ENCODE measurements at places on chromosomes 11 and 22.

- ATAC-seq, result no peak
Observed at GRCh38 chr11:114880442-114880841, 202.1 kb downstream of the NXPE2 start.

DNA sequence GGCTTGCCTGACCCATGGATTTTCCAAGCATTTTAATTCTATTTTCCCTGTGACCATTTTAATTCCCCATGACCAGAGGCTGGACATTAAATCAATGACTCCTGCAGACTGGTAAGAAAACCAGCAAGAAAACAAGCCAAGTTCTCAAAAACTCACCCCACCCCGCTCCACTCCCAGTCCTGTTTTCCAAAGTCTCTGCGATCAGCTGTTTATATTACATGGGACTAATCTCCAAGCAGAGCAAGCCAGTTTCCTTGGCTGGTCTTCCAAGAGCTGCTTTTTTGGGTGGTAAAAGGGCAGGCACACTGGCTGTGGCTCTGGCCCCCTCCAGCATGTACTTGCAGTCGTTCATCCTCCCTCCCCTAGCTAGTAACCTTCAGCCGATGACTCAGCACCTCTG lies 97.9 kb downstream of the RRAS2 start:
- ATAC-seq, result no peak

DNA sequence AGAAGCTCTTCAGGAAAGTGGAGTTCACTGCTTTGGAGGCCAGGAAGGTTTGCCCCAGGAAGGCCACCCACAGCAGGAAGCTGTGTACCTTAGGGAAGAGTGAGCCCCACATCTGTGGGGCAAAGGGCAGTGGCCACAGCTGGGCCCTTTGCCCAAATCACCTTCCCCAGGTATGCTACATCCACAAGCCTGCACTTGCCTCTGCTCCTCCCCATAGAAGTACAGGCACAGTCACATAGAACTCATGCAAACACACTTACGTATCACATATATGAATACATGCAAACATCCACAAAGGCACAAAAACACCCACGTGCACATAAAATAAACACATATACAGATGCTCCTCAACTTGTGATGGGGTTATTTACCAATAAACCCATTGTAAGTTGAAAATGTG lies 2.1 kb downstream of the TRIM29 start:
- no peak for ATAC-seq

DNA sequence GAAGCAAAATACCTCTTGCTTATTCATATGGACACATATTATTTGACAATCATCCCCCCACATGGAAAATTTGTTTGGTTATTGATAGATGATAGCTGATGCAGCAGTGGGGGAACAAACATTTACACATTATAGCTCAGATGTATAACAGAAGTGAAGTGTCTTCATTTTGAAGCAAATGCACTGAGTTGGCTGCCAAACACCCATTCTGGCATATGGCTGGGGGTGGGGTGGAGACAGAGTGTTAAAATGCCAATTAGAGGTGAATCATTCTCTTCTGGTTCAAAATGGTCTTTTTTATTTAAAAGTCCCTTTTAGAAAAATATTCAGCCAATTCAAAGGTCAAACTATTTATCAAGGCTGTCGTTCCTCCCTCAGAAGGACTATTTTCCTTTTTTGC lies 157.3 kb upstream of the TRPC6 start:
- ATAC-seq, result no peak

DNA sequence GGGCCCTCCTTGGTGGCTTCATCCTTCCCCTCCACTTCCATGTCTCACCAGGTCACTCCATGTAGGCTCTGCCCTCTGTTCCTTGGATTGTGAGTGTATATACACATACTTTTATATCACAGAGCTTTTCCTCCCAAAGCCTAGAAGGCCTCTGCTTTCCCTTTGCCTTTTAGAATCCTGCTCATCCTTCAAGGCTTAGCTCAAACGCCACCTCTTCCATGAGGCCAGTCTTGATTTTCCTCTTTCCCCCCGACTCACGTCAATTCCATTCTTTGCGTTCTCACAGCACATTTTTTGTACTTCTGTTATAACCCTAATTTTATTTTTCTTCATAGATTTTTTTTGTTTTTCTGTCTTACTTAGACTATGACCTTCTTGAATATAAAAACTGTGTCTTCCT lies 3.8 kb downstream of the ABCG4 start:
- no peak for ATAC-seq

DNA sequence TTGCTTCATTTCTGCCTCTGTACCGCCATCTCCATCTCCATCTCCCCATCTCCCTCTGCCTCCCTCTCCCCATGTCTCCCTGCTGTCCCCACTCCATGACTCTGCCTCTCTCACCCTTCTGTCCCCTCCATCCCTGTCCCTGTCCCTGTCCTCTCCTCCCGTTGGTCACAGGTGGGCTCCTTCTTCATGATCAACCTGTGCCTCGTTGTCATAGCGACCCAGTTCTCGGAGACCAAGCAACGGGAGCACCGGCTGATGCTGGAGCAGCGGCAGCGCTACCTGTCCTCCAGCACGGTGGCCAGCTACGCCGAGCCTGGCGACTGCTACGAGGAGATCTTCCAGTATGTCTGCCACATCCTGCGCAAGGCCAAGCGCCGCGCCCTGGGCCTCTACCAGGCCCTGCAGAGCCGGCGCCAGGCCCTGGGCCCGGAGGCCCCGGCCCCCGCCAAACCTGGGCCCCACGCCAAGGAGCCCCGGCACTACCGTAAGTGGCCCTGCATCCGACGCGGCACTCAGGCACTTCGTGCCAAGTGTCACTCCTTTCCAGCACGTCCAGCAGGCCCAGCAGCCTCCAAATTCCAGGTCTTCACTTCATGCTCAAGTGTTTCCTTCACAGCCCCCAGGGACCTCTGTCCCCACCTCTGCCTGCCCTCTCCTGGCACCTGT lies 76.0 kb downstream of the CACNA1I start:
- ATAC-seq, result no peak

DNA sequence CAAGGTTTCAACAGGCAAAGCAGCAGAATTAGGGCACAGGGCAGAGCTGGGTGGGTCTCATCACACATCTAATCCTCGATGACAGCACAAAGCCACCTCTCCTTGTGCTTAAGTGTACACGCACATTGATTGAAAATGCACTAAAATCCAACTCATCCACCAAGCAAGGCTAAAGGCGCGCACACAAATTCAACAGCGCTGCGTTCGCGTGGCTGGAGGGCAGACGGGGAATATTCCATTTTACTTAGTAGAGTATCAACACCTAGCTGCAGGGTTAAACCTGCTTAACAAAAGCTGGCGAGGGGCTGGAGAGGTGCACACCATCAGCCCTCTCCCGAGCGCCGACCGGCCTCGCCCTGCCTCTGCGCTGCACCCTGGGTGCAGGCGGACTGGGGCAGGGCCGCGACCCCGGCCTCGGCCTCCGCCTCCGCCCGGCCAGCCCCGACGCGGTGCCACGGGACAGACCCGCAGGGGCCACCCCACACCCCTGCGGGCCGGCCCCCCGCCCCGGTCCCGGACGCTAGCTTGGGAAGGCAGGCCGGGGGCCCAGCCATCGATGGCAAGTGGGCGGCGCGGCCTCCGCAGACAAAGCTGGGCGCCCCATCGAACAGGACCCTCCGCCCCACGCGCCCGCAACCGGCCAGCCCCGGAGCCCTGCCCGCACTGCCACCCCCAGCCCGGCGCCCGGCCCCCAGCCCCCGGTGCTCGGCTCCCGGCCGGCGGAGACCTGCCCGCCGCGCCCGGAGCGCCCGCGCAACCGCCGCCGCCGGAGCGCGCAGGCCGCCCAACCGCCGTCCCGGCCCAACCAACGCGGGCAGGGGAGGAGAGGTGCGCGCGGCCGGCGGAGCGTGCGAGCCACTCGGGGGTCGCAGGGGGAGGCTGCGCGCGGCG lies 929 bp downstream of the PRDM10 start:
- peak; percentile 27 for ATAC-seq

DNA sequence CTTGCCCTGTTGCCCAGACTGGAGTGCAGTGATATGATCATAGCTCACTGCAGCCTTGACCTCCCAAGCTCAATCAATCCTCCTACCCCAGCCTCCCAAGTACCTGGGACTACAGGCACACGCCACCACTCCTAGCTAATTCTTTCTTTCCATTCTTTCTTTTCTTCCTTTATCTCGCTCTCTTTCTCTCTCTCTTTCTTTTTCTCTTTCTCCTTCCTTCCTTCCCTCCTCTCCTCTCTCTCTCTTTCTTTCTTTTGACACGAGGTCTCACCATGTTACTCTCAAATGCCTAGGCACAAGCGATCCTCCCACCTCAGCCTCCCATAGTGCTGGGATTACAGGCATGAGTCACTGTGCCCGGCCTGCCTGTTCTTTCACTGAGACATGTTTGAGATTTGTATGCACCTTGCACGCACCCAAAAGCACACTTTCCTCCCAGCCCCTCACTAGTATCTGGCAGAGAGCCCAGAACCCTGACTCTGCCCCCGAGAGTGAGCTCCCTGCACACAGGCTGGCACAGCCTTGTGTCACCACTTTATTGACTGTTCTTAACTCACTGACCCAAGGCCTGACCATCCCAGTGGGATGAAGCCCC lies 56.8 kb downstream of the CD6 start:
- peak; percentile 51 for ATAC-seq

DNA sequence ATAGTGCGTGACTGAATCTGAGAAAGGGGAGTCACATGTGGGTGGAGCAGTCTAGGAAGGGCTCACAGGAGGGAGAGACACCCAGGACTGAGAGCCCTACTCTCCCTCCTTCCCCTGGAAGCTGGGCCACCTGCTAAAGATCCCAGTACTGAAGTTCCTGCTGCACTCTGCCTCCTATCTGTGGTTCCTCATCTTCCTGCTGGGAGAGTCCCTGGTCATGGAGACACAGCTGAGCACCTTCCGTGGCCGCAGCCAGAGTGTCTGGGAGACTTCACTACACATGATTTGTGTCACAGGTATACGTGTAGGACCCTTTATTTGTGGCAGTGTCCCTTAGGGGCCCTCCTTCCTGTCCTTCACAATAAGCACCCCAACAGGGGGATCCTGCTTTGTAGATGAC lies 19.3 kb downstream of the ART5 start:
- no peak for ATAC-seq
